Fibroblast of the aortic adventitia (primary cell): ENCODE measurements at places on chromosomes 6 and 20. TPM values are rescaled to one million over a fixed set of nuclear protein-coding genes. Genes with fewer than 3 reads are reported as not detected.

CCN6 gene
- not detected in 2 replicates for total RNA-seq

DNA sequence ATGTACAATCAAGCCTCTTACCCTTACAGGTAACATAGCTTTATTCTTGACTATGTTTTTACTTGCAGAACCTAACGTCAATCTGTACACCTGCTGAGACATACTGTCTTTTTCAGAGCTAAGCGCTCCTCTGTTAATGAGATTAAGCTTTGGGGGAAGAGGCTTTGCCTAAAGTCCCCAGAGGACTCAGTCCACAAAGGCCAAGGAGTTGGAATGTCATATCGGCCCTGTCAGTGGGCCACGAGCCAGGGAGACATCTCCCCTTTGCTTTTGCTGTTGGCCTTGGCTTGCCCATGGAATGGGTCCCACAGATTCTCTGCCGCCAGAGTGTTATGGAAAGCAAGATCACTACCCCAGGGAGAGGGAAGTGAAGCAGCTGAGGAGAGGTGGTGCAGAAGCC lies 64.1 kb upstream of the SOX4 start:
- DNase-seq = no peak

DNA sequence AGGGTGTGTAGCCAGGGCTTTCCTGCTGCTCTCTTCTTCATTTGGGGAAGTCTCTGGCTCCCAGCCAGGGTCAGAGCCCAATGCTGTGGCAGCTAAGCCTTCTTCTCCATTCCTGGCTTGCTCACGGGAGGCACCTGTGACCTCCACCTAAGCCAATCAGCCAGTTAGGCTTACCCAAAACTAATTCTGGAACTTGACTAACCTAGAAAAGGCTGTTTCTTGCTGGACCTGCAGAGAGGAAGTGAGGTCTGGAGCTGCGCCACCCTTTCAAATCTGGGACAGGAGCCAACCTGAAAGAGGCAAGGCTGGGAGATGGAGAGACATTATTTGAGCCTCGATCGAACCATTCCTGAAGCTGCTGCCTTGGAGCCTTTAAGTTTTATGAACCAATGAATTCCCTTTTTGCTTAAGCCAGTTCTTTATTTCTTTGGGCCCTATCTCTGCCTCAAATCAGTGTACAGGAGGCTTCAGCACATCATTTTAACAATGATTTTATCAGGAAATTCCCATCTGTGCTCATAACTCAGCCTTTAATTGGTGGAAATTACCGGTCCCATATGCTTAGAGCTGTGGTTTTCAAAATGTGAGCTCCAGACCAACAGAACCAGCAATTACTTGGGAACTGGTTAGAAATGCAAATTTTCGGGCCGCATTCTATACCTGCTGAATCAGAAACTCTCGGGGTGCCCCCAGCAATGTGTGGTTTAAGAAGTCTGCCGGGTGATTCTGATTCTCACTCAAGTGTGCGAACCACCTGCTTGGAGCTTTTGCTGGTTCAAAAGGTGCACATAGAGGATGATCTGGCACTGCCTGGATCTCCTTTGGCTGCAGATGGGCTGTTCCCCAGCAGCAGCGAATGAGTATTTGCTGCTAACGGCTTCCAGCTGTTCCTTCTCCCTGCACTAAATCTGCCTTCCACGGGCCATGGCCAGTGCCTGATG lies 97.4 kb upstream of the RNF24 start:
- DNase-seq = peak; percentile 76

- no peak for DNase-seq
Measured at GRCh38 chr20:41038878-41039404, 10.3 kb downstream of the TOP1 start.

GRCh38 chr6:139236105-139236504 lies 55.7 kb downstream of the TXLNB start:
- DNase-seq = no peak

GRCh38 chr6:107557698-107558097 lies 67.8 kb downstream of the SOBP start:
- no peak for DNase-seq

GRCh38 chr6:117829594-117830319 lies 77.3 kb upstream of the SLC35F1 start:
- DNase-seq = peak; percentile 30

GRCh38 chr6:139370283-139370998 lies 4.0 kb downstream of the CITED2 start:
- peak; percentile 80 for DNase-seq

DNA sequence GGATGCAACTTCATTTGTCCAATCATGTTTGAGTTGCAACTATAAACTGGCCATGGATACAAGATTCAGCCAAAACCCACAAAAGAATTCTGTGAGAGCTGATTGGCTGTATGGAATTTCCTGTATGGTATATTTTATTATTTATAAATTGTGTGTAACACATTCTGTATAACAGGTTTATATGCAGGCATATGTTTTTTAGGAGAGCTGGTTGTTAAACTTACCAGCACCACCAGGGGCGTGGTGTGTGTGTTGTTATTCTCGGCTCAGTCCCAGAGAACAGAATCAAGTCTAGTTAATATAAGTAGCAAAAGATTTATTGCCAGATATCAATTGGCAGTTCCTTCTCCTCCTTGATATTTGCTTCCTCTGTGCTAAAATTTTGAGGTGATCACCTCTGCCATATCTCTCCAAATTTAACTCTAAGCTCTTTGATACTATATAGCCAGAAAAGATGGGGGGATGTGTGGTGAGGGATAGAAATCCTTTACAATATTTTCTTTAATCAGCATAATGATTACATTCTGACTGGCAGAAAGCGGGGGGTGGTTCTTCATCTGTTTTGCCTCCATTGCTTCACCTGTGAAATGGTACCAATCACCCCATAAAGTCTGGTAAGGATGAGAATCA lies 22.9 kb downstream of the CNBD2 start:
- peak; percentile 51 for DNase-seq

- no peak for DNase-seq
Measured at GRCh38 chr6:89581689-89582088, 56.9 kb downstream of the LYRM2 start.

DNA sequence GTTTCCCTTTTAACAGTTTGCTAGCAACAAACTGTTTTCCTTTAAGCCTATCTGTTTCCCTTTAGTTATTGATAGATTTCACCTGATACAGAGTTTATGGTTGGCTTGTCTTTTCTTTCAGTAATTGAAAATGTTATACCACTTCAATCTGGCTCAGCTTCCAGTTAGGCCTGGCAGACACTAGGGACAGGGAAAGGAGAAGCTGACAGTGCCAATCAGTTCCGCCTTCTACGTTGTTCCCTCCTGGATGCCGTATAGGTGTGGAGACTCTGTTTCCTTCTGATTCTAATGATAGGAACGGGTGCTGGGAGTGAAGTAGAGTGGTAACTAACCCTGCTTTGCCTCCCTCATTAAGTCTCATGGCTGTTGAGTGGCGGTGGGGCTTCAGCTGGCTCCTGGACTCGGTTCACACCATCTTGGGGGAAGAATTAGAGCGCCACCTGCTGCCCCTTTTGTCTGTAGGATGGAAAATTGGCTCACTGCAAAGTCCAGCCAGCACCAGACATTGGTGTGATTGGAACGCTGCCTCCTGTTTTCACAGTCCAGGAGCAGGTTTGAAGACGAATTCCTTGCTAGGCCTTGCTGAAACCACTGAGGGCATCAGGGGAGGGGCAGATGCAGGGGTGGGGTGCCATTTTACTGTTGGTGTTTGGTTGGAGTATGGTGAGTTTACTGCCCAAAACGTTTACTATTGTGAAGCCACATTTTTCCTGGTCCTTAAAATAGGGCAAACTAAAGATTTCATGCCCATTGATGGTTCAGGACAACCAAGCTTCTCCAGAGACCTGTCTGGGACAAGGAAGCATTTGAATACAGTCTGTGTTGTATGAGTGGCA lies 1729.5 kb downstream of the GRIK2 start:
- DNase-seq = peak; percentile 6

GRCh38 chr6:104682722-104683643 lies 176.7 kb downstream of the HACE1 start:
- DNase-seq = peak; percentile 70

DNA sequence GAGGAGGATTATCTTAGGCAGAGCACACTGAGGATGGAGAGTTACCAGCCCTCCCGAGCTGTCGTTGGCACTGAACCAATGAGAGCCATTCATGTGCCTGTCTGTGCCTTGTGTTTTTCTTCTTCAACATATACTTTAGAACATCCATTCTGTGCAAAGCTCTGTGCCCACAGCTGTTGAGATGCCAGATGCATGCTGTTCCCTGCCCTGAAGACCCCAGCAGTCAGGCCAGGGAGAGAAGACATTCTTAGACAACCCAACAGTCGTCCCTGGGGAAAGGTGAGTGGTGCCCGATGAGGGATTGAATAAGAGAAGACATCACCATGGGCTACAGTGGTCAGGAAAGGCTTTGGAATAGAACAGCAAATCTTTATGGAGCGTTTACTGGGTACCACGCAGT lies 114.1 kb downstream of the NRN1 start:
- DNase-seq = no peak

- DNase-seq = no peak
Measured at GRCh38 chr6:63496361-63496804, 75.9 kb upstream of the LOC128125822 start.

DNA sequence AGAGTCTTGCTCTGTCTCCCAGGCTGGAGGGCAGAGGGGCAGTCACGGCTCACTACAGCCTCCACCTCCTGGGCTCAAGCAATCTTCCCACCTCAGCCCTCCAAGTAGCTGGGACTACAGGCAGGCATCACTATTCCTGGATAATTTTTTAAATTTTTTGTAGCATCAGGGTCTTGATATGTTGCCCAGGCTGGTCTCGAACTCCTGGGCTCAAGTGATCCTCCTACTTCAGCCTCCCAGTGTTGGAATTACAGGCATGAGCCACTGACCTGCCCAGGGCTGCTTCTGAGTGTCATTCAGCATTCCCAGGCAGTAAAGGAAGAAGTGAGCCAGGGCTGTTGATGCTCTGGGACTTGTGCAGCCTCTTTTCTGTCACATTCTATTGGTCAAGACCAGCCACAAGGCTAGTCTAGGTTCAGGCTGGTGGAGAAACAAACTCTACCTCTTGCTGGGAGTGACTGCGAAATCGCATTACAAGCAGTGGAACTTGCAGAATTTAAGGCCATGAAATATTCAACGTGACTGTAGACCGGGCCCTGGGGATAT lies 2.1 kb upstream of the ARFGEF2 start:
- DNase-seq = no peak

KIF25 gene
- not detected in 2 replicates for total RNA-seq

DNA sequence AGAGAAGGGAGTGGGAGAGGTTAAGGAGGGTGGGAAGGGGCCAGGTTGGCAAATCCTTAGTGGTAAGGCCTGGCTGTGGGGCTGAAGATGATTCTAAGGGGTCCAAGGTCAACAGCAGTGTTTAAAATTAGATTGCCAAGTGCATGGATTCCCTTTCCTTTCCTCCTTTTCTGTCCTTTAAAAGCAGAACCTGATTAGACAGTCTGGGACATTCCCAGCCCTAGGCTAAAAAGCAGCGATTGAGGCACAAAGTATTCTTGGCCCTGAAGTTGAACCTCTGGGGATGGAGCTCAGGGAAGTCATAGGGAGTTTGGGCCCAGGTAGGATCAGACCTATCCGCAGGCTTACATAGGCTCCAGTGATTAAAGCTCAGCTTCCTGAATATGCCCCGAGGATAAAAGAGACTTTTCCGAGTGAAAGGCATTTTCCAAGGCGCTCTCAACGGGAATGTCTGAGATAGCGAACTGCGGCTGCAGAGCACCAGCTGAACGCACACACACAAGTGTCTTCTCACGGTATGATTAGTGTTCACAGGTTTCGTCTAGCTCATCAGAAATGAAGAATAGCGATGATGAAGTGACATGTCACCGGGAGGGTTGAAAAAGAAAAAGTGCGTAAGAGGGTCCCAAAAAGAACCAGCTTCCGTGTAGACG lies 787 bp upstream of the CARMIL1 start:
- DNase-seq = no peak

DNA sequence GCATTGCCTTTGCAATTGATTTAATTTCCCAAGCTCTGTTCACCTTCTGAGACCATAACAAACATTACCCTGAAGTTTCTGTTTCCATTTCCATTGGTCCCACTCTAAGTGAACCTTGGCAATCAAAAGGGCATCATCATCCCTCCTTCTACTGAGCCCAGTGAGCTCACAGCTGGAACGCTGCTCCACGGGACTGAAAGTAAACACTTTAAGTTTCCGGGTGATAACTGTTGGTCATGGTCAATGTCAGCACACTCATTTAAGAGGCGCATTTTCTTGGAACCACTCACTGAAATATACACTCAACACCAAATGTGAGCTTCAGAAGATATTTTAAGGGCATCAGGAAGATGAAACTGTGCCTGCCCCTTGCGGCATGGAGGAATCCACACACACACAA lies 37.1 kb upstream of the RPS6KA2 start:
- peak; percentile 13 for DNase-seq

PBX2 gene
- total RNA-seq = 6.5 and 19.6 TPM in 2 replicates

DNA sequence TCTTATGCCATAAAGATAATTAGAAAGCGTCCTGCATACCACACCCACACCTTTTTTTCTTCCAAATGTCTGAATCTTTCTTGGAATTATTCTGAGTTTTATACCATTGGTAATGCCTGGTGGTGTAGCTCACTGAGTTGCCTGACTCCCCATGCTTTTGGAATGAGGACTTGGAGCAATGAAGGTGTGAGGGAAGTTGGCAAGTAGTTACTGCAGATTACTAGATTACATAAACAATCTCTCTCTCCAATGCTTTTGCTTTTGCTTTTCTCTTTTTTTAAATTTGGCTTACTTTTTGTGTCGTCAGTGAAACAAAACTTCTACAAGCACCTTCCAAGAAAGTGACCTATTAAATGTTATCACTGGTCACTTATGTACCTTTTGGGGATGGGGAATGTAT lies 406.1 kb upstream of the SOX4 start:
- DNase-seq = peak; percentile 6

DNA sequence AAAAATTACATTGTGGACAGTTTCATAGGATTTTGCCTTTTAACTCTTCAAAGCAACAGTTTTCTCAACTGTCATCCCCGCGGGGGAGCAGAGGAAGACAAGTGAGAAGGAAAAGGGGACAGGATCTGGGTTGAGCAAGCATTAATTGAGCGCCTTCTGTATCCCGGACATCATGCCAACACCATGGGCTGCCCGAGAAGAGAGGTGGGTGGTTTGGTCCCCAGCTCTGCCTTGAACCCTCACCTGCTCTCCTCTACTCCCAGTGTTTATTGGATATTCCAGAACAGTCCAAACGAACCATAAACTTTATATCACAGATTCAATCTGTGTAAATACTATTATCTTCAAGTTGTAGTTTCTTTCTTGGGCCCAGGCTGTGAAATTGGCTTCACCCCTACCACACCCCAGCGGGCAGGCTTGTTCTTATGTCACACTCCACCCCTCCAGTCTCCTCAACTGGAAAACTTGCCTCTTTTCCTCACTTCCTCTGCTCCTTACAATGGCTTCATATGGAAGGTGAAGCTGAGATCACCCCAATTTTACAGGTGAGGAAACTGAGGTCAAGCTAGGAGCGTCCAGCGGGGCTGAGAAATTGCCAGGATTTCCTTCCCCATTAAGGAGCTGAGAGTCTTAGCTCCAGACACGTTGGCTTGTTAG lies 6.0 kb downstream of the PCK1 start:
- no peak for DNase-seq
